ENCODE measurements at places on chromosomes 3 and 15.
A peak's percentile ranks its signal among the peaks of the same experiment; 100 is the strongest.

- DNase-seq: peak; percentile 3
Measured at GRCh38 chr3:195236076-195236798, 34.7 kb downstream of the XXYLT1 start.

DNA sequence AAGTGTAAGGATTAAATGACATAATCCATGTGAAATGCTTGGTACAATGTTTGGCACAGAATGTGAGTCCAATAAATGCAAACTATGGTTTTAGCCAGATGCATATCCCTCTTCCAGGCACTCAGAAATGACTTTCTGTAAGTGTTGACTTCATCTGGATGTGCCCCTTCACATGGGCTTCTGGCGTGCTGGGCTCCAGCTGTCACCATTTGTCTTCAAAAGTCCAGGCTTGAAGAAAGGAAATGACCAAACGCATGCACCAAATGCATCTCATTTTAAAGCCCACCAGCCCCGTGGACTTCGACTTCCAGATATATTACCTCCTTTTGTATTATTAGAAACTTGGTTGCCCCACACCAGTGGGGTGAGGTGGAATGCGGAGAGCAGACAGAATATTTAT lies 23.7 kb downstream of the CRYGS start:
- DNase-seq: no peak

DNA sequence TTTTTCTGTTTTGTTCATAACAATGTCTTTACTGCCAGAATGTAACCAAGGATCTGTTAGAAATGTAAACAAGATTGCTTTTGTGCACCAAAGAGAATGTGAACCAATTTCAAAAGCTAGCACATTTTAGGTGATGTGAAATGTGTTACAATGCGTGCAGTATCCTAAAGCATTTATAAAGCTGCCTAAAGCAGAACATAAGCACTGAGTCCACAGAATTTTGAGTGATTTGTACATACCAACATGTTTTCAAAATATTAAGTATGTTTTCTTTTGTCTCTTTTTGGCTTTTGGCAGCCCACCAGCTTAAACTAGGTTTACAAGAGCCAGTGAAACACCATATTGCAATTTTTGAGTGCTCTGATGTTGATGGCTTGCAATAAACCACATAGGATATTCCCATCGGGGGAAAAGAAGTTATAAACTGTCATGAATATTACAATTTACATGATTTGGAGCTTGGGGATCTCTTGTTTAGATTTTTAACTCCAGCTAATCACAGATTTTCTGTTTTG lies 364.0 kb downstream of the ZIC1 start:
- DNase-seq: no peak

GRCh38 chr3:24614359-24614758 lies 119.7 kb upstream of the THRB start:
- DNase-seq: no peak

DNA sequence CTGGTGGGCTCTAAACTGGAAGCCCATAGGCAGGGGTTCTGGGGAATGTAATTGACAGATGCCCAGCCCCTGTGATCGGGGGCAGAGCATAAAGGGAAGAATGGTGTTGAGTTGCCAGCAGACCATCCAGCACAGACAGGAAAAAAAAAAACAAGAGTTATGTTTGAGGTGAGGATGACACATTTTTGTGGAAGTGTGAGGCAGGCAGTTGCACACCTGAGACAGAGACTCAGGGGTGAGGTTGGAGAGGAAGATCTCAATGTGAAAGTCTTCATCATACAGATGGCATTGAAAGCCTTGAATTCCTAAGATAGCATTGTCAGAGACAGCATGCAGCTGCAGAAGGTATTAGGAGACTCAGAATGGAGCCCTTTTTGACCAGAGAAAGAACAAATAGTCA lies 18.6 kb upstream of the ST8SIA2 start:
- no peak for DNase-seq

DNA sequence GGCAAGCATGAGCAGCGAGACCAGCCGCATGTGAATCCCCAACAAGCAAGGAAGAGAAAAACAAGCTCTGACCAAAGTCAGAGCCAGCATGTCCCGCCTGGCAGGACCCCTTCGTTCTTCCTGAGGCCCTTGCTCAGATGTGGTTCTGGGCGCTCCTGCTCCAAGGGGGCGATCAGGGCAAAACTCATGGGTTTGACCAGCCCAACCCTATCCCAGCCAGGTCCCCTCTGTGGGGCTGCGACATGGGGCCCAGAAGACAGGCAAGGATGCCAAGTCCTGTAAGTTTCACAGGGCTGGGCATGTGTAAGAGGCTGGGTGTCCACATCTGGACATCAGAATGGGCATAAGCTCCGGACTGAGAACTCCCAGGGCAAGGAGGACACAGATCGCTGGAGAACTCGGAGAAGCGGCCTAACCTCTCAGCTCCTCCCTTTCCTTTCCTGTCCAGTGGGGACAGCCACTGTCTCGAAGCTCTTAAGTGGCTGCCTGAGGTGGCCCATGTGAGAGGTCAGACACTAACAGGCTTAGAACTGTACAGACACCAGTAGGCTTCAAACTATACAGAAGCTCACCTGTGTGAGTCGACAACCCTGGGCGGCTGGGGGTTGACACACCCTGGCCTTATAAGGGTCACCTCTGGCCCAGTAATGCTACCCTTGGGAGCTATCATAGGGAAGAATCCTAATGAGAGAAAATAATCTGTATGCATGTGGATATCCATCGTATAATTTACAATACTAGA lies 48.9 kb downstream of the XXYLT1 start:
- no peak for DNase-seq

GRCh38 chr3:66463054-66463631 lies 37.7 kb downstream of the LRIG1 start:
- no peak for DNase-seq

DNA sequence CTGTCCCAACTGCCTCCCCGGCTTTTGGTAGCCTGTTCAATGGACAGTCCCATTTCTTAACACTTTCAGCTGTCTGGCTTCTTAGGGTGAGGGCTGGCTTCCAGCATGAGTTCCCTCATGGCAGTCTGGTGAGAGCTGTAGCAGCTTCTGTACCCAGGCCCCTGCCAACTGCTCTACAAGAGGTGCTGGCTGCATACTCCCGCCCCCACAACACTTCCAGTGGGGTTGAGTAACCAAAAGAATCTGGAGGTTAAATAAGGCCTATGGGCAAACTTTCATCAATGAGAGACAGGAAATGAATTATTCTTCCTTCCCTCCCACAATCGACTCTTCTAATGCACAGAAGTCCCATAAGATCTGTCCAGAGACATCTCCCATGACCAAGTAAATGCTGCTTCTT lies 145.0 kb downstream of the NEK10 start:
- DNase-seq: peak; percentile 32

GRCh38 chr3:69651765-69652164 lies 87.5 kb upstream of the MITF start:
- DNase-seq: no peak

DNA sequence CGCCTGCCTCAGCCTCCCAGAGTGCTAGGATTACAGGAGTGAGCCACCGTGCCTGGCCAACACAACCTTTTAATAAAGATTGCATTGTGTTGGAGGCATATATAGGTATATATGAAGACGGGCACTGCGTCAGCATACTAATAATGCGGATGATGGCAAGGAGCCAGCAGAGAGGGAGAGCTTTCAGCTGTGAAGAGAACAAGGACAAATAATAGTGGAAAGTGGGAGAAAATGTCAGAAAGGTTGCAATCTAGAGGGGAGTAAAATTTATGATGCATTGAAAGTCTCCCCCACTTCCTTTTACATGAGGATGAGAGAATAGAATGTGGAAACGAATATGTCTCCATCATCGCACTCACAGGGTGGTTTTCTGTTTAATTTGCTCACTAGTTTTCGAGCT lies 170.5 kb upstream of the TBL1XR1 start:
- no peak for DNase-seq

DNA sequence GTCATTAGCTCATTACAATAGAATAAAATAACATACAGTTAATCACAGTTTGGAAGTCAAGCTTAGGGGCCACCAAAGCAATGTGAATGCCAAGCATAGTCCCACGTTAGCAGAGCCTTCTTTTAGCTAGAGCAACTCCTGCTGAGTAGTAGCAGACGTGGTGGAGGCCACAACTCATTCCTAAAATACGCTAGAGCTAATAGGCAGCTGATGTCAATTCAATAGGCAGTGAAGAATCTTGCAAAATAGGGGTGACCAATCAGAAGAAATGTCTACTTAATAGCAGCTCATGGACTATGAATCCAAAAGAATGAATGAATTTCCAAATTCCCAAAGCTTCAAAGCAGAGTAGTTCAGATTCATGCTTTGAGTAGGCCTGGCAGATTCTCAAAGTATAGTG lies 292.9 kb upstream of the RORA start:
- no peak for DNase-seq

GRCh38 chr3:163935411-163935810 lies 1142.9 kb downstream of the SI start:
- no peak for DNase-seq

- no peak for DNase-seq
Measured at GRCh38 chr15:36507458-36507857, 72.0 kb upstream of the CDIN1 start.

DNA sequence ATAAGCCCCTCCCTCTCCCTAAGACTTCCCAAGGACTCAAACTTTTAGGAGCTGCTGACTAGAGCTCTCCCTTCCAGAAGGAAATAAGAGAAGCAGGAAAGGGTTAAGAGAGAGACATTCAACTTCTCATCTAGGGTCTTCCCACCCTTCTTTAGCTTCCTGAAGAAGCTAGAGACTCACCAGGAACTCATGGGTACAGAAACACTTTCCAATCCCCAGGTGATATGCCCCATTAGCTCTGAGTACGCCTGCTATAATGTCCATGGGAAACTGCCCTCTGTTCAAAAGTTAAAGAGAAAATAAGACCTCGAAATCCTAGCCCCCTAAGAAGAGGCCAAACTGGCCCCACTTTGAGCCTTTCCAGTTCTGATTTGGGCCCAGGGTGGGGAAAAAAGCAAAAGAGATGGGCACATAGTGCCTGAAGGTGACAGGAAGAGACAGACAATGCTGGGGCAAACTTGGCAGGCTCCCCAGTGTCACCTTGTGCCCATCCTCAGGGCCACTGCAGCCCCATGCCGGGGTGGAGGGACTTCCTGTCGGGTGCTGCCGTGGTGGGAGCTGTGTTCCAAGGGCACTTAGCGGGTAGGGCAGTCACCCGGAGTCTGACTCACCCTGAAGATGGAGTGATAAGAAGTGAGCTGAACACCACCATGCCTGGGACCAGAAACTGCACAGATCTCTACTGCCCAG lies 29.5 kb downstream of the CCDC12 start:
- peak; percentile 67 for DNase-seq

GRCh38 chr15:49032601-49033145 lies 13.6 kb downstream of the SECISBP2L start:
- DNase-seq: no peak

GRCh38 chr3:72312339-72312738 lies 527.4 kb upstream of the PROK2 start:
- DNase-seq: no peak

DNA sequence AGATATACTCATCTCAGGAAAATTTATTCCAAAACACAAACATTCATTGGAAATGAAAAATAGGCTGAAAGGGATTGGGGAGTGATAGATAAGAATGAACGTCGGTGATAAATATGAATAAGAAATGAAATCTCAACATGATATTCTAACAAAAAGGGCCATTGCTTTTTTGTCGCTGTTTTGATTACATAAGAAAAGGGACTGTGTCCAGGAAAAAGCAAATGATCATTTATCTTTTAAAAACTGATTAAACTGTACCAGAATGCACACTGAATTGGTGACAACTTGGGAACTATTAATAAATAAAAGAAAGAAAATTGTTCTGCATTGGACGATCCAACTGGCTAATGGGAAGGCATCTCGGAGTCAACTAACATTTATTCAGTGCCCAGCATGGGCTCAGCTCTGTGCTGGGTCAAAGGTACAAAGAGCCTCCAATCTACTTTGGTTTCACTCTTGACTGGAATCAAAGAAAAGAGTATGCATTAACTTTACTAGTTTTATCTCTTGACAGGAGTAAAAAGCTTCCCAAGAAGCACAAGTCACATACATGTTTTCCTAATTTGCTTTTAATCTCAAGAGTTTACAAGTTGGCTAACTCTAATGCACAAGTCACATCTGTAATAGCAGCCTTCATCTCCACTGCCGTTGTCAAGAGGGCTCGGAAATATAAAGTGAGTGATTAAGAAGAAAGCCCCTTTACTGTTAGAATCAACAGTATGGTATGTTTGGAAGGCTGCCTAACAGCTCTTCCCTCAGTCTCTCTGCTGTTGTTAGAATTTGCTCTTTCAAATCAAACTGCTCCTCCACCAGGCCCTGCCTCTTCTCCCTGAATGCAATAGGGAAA lies 280.0 kb downstream of the IGSF11 start:
- no peak for DNase-seq

DNA sequence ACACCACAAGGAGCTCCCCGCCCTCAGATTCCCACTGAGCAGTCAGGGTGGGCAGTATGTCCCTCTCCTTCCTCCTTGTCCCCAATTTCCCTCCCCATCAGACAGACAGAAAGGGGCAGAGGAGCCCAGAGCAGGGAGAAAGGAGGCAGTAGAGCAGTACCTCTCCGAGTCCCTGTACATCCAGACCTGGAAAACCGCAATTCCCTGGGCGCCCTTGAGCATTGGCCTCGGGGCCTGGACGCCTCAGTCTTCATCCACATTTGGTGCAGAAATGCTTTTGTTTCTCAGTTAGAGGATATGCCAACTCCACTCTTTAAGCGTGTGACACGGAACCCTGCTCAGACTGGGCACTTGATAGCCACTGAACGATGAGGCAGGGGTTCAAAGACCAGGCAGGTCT lies 5.9 kb downstream of the ISG20 start:
- no peak for DNase-seq

DNA sequence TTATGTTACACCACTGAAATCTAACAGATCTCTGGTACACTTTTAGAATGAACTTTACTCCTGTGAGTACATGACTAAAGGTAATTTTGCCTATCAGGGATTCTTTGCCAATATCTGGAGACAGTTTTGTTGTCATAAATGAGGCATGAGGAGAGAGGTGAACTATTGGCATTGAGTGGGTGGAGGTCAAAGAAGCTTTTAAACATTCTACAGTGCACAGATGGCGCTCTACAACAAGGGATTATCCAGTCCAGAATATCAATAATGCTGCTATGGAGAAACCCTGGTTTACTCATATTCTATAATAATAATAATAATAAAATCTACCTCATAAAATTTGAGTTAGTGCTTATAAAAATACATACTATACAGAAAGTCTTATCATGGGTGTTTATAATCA lies 702.3 kb downstream of the SI start:
- DNase-seq: no peak

DNA sequence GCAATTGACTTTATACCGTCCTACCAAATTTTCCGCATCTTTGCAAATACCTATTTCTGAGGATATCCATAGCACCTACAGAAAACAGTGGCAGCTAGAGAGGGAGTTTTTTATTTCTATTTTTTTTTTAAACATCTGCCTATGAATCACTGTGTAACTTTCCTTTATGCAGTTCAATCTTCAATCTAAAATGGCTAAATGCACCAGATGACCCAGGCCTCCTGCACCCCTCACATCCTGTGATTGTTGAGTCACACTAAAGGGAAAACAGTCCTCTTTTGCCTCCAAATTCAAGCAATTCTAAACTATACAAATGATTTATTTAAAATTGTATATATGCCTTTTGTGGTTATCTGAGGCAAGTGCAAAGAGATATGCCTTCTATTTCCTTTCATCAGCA lies 20.1 kb upstream of the BCL6 start:
- DNase-seq: no peak
